Lung microvascular endothelial cell (primary cell): ENCODE measurements at places on chromosomes 4 and X. TPM values are rescaled to one million over a fixed set of nuclear protein-coding genes. Genes with fewer than 3 reads are reported as not detected.

The F8 gene
- total RNA-seq: 3.7 and 20.8 TPM in 2 replicates

The VGLL1 gene
- total RNA-seq: not detected in 2 replicates

The ZFP42 gene
- total RNA-seq: under 0.01 TPM in 1 of 2 replicates, not detected in the other

The SPANXA2 gene
- total RNA-seq: not detected in 2 replicates

The USP27X gene
- 2.2 and 2.6 TPM in 2 replicates for total RNA-seq

The CXCL8 gene
- 43.4 and 90.9 TPM in 2 replicates for total RNA-seq

The SPANXN3 gene
- total RNA-seq: not detected in 2 replicates

The PDLIM3 gene
- 25.5 and 58.5 TPM in 2 replicates for total RNA-seq

The PDCL2 gene
- not detected in 2 replicates for total RNA-seq

The MRFAP1L1 gene
- total RNA-seq: 34.4 and 40.1 TPM in 2 replicates

The DUSP21 gene
- not detected in 2 replicates for total RNA-seq

The CSAG1 gene
- not detected in 2 replicates for total RNA-seq

The ERVMER34-1 gene
- total RNA-seq: under 0.01 TPM in 1 of 2 replicates, not detected in the other

GRCh38 chr4:113636438-113636818 is 125.1 kb downstream of the CAMK2D start:
- DNase-seq: no peak

- no peak for DNase-seq
These were observed 151.3 kb upstream of the KCNIP4 start for GRCh38 chr4:22099896-22100295.

DNA sequence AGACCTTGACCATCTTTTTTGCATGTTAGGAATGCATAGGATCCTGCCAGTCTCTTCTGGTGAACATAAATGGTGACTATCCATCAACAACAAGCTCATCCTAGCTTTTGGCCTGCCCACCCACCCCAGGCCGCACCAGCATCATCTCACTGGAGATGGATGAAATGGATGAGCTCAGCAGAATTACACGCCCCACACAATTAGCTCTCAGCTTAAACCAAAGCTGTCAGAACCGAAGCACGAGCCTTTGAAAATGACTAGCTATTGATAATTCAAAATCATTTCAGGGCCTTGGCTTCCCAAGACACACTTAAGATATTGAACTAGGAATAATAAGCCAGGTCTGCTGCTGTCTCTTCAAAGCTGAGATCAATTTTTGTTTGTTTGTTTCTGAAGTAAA is 62.5 kb upstream of the MND1 start:
- DNase-seq: no peak

DNA sequence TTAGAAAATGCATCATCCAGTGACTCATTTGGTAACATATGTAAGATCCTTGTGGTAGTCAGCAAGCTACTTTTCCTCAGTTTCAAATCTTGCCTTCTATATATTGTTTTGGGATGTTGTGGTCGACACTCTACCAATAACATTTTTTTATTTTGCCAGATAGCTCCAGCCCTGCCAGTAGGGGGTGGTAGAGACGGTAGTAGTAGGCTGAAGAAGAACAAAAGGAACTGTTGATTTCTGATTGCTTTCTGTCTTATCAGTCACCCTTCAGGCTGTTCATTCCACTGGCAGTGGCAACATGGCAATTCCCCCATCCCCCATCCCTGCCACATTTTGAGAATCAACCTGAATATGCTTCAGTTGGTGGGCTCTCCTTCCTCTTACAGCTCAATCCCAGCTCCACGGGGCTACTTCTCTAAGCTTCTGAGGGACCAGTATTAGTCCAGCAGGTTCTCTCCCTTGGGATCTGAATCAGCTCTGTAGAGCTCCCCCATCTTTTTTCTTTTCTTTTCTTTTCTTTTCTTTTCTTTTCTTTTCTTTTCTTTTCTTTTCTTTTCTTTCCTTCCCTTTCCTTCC is 171.5 kb upstream of the VEGFC start:
- DNase-seq: peak; percentile 6

GRCh38 chr4:186717556-186717955 is 6.1 kb downstream of the FAT1 start:
- no peak for DNase-seq

GRCh38 chr4:145503486-145504072 is 21.9 kb downstream of the SMAD1 start:
- DNase-seq: peak; percentile 46

GRCh38 chr4:53522334-53522733 is 69.0 kb downstream of the LNX1 start:
- DNase-seq: no peak

GRCh38 chr4:83009529-83009928 is 1.1 kb downstream of the LIN54 start:
- DNase-seq: no peak

DNA sequence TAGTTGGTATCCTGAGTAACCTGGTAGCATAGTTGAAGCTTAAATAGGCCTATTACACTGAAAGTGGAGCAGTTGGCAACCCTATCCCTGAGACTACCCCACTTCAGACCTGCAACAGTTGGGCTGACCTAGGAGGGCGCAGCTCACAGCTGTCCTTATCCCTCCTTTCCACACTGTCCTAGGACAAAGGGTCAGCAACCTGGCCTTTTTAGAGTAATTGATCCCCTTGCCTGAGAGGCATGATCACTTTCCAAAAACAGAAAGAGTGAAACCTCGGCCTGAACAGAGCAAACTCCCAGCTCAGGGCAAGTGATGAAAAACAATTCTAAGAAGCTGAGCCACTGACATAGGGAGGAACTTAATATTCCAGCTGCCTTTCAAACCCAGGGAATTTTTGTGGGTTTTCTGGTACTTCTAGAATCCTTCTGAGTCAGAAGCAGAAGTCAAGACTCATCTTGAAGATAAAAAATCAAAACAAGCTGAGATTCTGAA is 94.9 kb upstream of the MYOZ2 start:
- DNase-seq: no peak

DNA sequence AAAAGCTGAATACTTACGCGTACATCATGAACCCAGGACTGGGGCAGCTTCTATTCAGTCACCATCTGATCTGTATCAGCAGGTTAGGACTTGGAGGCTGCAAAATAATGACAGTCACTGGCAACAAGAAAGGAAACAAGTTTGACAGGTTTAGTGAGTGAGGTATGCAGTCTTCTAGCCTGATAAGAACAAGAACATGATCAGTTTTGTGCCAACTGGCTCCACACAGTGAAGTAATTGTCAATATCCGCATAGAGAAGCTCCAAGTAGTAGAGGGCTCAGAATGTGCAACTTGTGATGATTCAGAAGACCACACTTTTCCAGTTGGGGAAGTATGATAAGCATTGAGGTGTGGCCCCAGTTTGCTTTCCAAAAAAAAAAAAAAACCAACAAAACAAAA is at the start of gene TMPRSS11F:
Gene TMPRSS11F, minus strand, starts transcription at position 77 of the 400 bp plus-strand sequence. Its CDS starts 49 bp downstream, at position 28.
- DNase-seq: no peak

DNA sequence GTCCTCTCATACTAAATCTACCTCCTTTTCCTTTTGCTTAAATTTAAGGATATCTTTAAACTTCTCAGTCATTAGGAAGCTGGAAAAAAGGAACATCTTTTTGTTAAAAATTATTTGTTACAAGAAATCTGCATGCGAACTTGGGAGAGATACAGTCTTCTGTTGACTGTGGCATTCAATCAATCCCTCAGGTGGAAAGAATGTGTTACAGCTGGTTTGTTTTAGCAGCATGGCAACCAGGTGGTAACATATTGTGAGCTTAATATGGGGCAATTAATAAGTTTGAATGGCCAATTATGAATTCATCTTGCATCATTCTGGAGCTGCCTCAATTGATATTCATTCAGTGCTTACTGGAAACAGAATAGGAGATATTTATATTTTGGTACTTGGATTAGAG is 135.0 kb downstream of the GC start:
- DNase-seq: no peak

GRCh38 chrX:55213381-55213780 is 6.8 kb upstream of the PAGE5 start:
- DNase-seq: no peak

GRCh38 chr4:77178560-77178959 is 21.6 kb downstream of the CCNG2 start:
- no peak for DNase-seq

- DNase-seq: no peak
These were observed 43.9 kb downstream of the SEL1L3 start for GRCh38 chr4:25818876-25819275.

- no peak for DNase-seq
These were observed 29.9 kb upstream of the TET2 start for GRCh38 chr4:105116616-105117319.

DNA sequence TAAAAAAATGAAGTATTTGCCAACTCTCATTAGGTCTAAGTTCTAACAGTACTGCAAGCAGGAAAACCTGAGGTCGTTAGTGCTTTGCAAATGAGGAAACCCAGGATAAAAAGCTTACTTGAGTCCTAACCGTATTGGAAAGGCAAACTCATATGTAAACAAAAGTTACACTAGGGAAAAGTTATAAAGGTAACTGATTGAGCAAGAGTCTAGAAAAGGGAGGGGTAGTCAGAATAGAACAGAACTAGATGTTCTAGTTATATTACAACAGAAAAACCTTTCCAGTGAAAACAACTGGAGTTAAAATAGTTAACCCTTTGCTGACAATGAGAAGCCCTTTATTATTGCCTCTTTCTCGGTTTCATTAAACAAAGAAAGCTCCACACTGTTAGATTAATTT is 66.4 kb upstream of the MAOA start:
- no peak for DNase-seq

DNA sequence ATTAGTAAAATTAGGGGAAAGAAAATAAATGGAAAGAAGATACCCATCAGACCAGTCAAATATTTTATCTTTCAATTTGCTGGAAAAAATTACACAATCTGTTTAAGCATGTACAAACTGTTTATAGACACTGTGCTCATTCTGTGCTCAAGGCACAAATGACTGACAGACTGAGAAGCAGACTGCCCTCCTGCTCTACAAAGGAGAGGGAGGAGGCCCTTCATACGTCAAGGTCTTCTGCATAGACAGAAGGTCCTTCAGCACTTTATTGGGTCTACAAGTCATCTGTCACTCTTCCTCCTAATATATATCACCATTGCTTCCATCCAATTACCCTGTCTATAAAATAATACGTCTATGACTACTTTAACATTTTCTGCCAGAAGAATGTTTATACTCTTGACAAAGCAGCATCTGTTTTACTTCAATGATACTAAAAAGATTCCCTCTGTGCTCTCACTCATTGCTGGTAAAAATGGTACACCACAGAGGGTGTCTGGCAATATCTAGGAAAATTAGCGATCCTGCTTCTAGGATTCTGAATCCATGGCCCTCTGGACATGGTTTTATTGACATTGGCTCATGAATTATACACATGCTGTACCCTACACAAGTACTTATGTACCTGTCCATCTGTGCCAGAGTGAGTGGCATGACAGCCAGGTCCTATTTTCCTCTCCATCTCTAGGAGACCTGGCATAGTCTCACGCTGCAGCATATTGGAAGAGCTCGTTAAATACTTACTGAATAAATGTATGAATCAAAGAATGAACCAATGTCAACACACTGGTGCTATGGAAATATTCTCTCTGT is 11.3 kb downstream of the SLC10A6 start:
- DNase-seq: no peak

DNA sequence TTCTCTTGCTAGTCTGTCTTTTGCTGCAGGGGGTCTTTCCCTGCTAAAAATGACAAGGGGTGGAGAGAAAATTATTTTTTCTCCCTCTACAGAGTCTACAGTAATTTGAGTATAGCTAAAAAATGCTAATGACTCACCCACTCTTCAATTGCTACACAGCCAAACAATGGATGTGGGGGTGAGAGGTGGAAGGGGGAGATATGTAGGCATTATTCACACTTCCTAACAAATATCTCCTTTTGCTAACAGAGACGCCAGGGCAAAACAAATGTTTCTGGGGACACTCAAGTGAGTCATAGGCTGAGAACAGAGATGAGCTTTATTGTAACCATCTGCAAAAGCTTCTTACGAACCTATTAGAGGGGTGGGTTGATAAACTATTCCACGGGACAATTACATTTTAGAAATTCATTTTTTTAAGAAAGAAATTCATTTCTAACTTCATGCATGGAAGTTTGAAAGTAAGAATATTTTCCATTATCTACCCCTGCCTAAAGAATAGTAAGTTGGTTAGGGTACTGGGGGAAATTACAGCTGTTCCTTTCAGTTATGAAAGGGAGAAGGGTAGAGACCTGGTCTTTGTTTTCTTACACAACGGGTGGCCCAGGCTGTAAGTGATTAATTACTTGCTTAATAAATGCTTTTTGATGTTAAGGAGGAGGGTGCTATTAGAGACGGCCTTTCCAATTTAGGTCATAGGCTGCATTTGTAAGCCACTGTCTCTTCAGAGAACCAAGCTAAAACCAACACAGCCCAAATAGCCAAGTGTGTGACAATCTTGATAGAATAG is 12.8 kb downstream of the SCD5 start:
- DNase-seq: peak; percentile 98

DNA sequence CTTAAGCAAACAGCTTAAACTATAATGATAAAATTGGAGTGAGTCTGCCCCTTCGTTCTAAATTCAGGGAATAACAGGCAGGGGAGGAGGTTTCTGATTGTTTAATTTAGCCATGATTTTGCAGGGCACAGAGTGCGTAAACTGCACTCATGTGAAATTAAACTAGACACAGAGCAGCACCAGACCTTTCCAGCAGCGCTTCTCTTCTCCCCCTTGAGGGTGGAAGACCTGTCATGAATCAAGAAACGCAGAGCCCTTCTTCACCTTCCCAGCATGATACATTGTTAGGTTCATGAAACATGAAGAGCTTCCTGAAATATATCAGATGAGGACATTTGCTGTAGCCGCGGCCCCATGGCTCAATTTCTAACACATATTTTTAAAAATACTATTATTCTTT is 63.1 kb downstream of the FAM114A1 start:
- no peak for DNase-seq

GRCh38 chr4:144442713-144443112 is 203.2 kb upstream of the HHIP start:
- no peak for DNase-seq

- peak; percentile 50 for DNase-seq
These were observed 3.5 kb upstream of the IQSEC2 start for GRCh38 chrX:53284684-53285447.

DNA sequence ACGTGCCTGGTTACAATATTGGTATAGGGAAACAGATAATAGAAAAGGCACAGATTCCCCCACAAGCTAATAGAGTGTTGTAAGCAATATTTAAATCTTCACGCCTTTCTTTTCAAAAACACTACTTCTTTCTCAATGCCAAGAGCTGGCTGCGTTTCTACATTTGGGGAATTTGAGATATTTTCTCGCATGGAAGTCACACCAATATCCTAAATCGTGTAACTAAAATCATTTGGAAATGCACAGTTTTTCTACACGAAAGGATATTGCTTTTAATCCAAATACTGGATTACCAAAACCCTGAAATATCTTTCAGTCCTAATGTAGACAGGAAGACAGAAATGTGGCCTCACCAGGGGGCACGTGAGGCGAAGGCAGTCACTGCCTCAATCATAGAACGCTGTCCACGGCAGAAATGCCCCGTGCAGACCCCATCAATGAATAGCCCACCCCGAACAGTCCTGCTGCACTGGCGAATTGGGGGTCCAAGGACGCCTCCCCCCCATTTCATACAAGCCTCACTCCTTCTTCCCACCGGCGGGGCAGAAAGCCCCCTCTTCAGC is 106.6 kb downstream of the NSUN7 start:
- no peak for DNase-seq
